Thymus (tissue), 14 donors: ENCODE measurements at places on chromosomes 7 and 10. TPM values are rescaled to one million over a fixed set of nuclear protein-coding genes. Genes with fewer than 3 reads are reported as not detected.

Gene LRRD1
- polyA plus RNA-seq: 0.05 TPM

Gene CCL24
- polyA plus RNA-seq: 0.78 TPM

GRCh38 chr10:18000601-18001000, 48.9 kb downstream of the SLC39A12 start:
- no peaks in the 10 kb centered on the region for H3K36me3 ChIP-seq
- H3K27me3 ChIP-seq: no peaks in the 10 kb centered on the region
- H3K4me3 ChIP-seq: no peak overlapping the region
- H3K4me1 ChIP-seq: no peaks in the 10 kb centered on the region
- no peak for DNase-seq
- H3K27ac ChIP-seq: no peak overlapping the region

- no peaks in the 10 kb centered on the region for H3K4me1 ChIP-seq
- no peak for DNase-seq
- no peaks in the 10 kb centered on the region for H3K36me3 ChIP-seq
- H3K27ac ChIP-seq: no peak overlapping the region
Observed at GRCh38 chr7:69245646-69246045, 352.6 kb upstream of the AUTS2 start.

Gene POP7
- 31.2 TPM for polyA plus RNA-seq

- no peaks in the 10 kb centered on the region for H3K27me3 ChIP-seq
- H3K27ac ChIP-seq: no peak overlapping the region
- no peaks in the 10 kb centered on the region for H3K36me3 ChIP-seq
- no peak overlapping the region for H3K4me3 ChIP-seq
- no peaks in the 10 kb centered on the region for H3K4me1 ChIP-seq
Observed at GRCh38 chr7:112529521-112529920, 48.7 kb downstream of the LSMEM1 start.

DNA sequence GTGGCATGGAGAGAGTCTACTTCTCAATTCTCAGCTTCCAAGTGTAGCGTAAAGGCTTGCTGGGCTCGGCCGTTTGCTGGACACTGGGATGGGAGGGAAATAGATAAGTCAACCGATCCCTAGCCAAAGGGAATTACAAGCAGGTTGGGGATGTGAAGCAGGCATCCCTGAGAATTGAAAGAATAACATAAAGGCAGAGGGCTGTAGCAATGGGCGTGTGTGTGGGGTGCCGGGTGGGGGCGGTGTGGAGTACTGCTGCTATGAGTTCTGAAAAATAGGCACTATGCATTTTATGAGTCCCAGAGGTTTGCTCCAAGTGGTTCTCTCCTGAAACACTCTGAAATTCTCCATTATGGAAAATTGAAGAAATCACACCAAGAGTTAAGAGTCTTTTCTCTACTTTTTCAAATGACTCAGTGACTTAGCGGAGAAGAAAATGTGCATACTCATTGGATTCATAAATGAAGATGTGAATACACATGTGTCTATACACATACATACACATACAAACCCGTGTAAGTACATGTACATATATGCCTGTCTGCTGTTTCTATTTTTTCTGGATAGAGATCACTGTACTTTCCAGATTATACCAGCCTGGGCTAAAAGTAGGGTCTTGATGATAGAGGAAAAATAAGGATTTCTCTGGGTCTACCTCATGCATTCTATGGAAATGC, 65.4 kb downstream of the ADRA2A start:
- no peak overlapping the region for H3K27ac ChIP-seq
- H3K27me3 ChIP-seq: no peaks in the 10 kb centered on the region
- peaks cover 4% of the 10 kb centered on the region for H3K4me1 ChIP-seq

GRCh38 chr7:102046373-102047117, 229.1 kb downstream of the CUX1 start:
- peaks cover 11% of the 10 kb centered on the region for H3K4me1 ChIP-seq
- H3K27me3 ChIP-seq: no peaks in the 10 kb centered on the region
- DNase-seq: no peak
- H3K4me3 ChIP-seq: no peak overlapping the region
- peaks cover 9% of the 10 kb centered on the region for H3K36me3 ChIP-seq

Gene CTTNBP2
- polyA plus RNA-seq: 0.82 TPM

- no peak overlapping the region for H3K27ac ChIP-seq
- DNase-seq: no peak
Observed at GRCh38 chr10:131035779-131036178, 275.7 kb downstream of the TCERG1L start.

DNA sequence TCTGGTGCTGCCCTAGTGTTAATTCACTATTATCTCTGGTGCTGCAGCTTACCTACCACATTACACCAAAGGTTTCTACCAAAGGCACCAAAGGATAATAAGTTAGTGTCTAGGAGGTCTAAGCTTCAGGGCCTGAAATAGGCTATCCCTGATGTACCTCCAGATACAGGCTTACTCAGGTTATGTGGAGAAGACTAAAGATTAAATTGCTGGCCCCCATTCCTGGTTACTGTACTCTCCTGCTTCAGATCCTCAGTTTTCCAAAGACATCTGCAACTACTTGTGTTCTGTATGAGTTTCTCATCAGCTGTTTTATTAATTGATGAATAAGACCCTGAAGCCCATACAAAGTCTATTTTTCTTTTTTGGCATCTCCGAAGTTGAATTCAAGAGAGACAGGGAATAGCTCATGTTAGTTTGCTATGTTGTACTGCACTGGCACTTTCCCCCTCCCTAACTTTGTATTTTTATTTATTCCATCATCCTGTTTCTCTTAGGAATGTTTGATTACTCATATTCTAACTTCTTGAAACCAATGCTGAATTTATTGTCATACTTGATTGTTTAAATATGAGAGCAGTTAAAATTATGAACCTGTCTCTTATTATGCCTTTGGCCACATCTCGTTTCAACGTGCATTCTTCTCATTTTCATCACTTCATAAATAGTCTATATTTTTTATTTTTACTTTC, 85.9 kb downstream of the PON1 start:
- no peaks in the 10 kb centered on the region for H3K4me1 ChIP-seq
- H3K27me3 ChIP-seq: no peaks in the 10 kb centered on the region
- H3K27ac ChIP-seq: no peak overlapping the region

GRCh38 chr10:23106331-23107072, 11.1 kb downstream of the MSRB2 start:
- no peak overlapping the region for H3K4me3 ChIP-seq
- no peaks in the 10 kb centered on the region for H3K27me3 ChIP-seq
- no peaks in the 10 kb centered on the region for H3K4me1 ChIP-seq
- no peak overlapping the region for H3K27ac ChIP-seq
- peaks cover 2% of the 10 kb centered on the region for H3K36me3 ChIP-seq

Gene ASB15
- polyA plus RNA-seq: 0.05 TPM

DNA sequence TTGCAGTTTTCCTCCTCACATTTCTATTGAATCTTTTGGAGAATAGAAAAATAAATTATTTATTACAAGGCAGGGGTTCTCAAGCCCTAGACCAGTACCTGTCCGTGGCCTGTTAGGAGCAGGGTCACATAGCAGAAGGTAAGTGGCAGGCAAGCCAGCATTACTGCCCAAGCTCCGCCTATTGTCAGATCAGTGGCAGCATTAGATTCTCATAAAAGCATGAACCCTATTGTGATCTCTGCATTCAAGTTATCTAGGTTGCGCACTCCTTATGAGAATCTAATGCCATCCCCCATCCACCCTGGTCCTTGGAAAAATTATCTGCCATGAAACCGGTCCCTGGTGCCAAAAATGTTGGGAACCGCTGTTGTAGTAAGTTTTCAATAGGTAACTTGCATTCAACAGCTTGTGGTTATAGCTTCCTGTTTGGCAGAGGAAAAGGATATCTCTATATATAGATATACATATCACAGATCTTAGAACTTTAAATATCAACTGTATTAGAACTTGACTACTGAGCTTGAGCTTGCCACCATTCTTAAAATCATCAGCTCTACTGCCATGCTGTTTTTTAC, 165.1 kb downstream of the AHR start:
- no peak overlapping the region for H3K4me3 ChIP-seq
- no peaks in the 10 kb centered on the region for H3K36me3 ChIP-seq
- DNase-seq: peak; percentile 13
- H3K4me1 ChIP-seq: peaks cover 3% of the 10 kb centered on the region
- no peaks in the 10 kb centered on the region for H3K27me3 ChIP-seq
- no peak overlapping the region for H3K27ac ChIP-seq

GRCh38 chr7:20030915-20031362, 186.2 kb downstream of the MACC1 start:
- H3K4me3 ChIP-seq: no peak overlapping the region
- H3K27me3 ChIP-seq: no peaks in the 10 kb centered on the region
- H3K4me1 ChIP-seq: no peaks in the 10 kb centered on the region
- no peak overlapping the region for H3K27ac ChIP-seq
- no peaks in the 10 kb centered on the region for H3K36me3 ChIP-seq

DNA sequence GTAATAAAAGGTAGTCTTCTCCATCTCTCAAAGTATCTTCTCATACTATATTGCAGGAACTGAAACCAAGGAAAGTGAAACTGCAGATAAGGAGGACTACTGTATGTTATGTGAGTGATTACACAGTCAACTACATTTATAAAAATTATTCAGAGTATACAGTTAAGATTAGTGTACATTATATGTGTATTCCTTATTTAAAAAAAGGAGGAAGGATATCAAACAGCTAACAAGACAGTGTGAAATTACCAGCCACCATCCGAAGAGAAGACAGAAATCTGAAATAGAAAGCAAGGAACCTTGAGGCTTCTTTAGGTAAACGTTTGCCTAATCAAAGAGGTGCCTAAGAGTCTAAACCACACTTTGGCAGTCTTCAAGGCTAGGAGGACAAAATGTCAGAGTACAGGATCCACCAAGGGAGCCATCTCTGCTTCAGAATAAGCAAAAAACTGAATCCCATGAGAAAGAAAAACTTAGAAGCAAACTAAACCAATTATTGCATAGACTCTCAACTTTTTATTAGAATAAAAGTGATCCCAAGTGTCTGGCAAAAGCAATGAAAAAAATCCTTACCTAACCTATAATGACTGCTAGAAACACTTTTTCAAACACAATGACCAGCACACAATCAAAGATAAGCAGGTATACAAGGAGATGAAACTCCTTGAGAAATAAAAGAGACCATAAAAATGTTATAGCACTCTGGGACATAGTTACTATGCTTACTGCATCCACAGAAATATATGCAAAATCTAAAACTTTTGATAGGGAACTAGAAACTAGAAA, 6.4 kb downstream of the USP6NL start:
- no peak for DNase-seq
- H3K4me1 ChIP-seq: peaks cover 4% of the 10 kb centered on the region
- H3K36me3 ChIP-seq: no peaks in the 10 kb centered on the region
- no peaks in the 10 kb centered on the region for H3K27me3 ChIP-seq

Gene PCLO
- polyA plus RNA-seq: 0.75 TPM

DNA sequence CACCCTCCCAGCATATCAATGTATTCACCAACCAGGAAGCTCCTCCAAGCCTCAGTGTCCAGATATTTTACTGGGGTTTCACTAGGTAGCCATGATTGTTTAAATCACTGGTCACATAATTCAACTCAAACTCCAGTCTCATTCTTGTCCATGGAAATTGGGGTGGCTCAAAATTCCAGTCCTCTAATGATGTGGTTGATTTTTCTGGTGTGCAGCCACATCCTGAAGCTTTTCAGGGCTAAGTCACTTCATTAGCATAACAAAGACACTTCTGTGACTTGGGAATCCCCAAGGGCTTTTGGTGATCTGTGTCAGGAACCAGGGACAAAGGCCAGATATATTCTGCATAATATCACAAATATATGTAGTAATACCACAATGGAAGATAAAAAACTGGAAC, 786.9 kb upstream of the IGFBP3 start:
- no peaks in the 10 kb centered on the region for H3K36me3 ChIP-seq
- no peaks in the 10 kb centered on the region for H3K27me3 ChIP-seq
- no peak overlapping the region for H3K4me3 ChIP-seq
- DNase-seq: no peak

DNA sequence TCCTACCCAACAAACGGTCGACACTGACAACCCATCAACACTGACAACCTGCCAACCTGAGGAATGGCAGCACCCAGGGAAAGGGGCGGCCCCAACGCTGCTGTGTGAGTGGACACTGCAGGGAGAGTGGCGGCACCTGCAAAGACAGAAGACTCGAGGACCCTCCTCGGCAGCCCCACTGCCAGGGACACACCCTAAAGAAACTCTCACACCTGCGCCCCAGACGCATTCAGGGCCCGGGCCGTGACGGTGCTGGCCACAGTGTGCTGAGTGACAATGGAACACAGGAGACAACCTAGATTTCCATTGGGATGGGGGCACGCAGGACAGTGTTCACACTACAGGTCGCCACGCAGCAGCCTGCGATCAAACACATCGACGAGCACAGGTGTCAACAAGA, 3.6 kb downstream of the CAMK2B start:
- no peak overlapping the region for H3K4me3 ChIP-seq
- no peak overlapping the region for H3K27ac ChIP-seq
- no peak for DNase-seq

DNA sequence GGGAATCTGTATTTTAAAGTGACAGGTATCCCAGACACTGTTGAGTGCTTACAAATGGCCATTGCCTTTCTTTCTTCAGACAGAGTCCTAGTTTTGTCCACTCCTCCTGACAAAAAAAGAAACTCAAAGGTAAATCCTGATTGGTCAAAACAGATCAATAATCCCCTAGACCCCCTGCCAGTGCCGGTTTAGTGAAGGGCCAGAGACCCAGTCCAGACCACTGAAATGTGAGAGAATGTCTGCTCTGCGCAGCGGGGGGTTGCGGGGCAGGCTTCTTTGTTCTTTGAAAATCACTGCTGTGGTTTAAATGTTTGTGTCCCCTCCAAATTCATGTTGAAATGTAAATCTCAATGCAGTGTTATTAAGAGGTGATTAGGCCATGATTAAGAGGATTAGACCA, 177.7 kb upstream of the GPR26 start:
- no peak overlapping the region for H3K27ac ChIP-seq
- no peaks in the 10 kb centered on the region for H3K36me3 ChIP-seq
- peaks cover 5% of the 10 kb centered on the region for H3K27me3 ChIP-seq
- DNase-seq: no peak

DNA sequence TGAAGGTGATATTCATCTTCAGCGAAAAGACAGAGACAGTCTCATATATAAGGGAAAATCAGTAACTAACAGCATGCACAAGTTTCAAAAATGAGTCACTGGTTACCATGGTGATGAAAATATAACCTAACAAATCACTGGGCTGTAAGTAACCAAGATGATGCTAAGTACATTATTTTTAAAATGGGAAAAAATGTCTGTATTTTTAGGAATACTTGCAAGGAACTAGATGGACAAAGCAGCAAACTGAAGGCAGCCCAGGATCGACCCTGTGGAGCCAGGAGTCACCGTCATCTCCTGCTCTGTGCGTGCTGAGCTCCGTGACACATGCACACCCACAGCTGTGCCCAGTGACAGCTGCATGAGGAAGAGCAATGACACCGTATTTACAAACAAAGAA, 137.3 kb downstream of the ELMO1 start:
- no peak for DNase-seq
- no peak overlapping the region for H3K27ac ChIP-seq
- H3K4me1 ChIP-seq: peaks cover 13% of the 10 kb centered on the region
- no peak overlapping the region for H3K4me3 ChIP-seq
- H3K27me3 ChIP-seq: no peaks in the 10 kb centered on the region
- H3K36me3 ChIP-seq: no peaks in the 10 kb centered on the region

GRCh38 chr10:68489919-68490318, 18.1 kb upstream of the DNA2 start:
- no peak for DNase-seq
- peaks cover 22% of the 10 kb centered on the region for H3K36me3 ChIP-seq
- H3K27ac ChIP-seq: no peak overlapping the region
- H3K4me1 ChIP-seq: no peaks in the 10 kb centered on the region

- no peaks in the 10 kb centered on the region for H3K36me3 ChIP-seq
- H3K4me1 ChIP-seq: no peaks in the 10 kb centered on the region
- H3K4me3 ChIP-seq: no peak overlapping the region
- no peak for DNase-seq
- no peaks in the 10 kb centered on the region for H3K27me3 ChIP-seq
Observed at GRCh38 chr7:30411173-30411572, 67.4 kb downstream of the NOD1 start.

Gene FAM221A
- 7.5 TPM for polyA plus RNA-seq

- no peaks in the 10 kb centered on the region for H3K27me3 ChIP-seq
- H3K36me3 ChIP-seq: no peaks in the 10 kb centered on the region
- H3K4me1 ChIP-seq: no peaks in the 10 kb centered on the region
- H3K4me3 ChIP-seq: no peak overlapping the region
- H3K27ac ChIP-seq: no peak overlapping the region
Observed at GRCh38 chr7:66380272-66380888, 175.2 kb downstream of the TPST1 start.
